SHP77 treated with DMSO at 0.1 percent for 48 hours (cell line): ENCODE measurements at places on chromosomes 2 and 18.

- no peak for DNase-seq
Observed at GRCh38 chr18:11901826-11902438, 6.2 kb downstream of the MPPE1 start.

- no peak for DNase-seq
Observed at GRCh38 chr2:219123356-219124135, 37.1 kb downstream of the NHEJ1 start.

- no peak for DNase-seq
Observed at GRCh38 chr2:171902840-171903420, 8.9 kb upstream of the SLC25A12 start.

- DNase-seq = no peak
Observed at GRCh38 chr18:57961411-57961810, 82.6 kb upstream of the NEDD4L start.

GRCh38 chr2:190718652-190719526 lies 70.0 kb downstream of the NAB1 start:
- no peak for DNase-seq

- no peak for DNase-seq
Observed at GRCh38 chr2:196230061-196230854, 58.9 kb upstream of the STK17B start.

DNA sequence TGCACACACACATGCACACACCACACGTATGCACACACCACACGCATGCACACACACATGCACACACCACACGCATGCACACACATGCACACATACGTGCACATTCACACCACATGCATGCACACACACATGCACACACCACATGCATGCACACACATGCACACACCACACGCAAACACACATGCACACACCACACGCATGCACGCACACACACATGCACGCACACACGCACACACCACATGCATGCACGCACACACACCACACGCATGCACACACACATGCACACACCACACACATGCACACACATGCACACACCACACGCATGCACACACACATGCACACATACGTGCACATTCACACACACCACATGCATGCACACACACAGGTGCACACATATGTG lies 169.8 kb upstream of the SALL3 start:
- DNase-seq = no peak

- DNase-seq = no peak
Observed at GRCh38 chr2:30709516-30709915, 97.7 kb downstream of the CAPN13 start.

DNA sequence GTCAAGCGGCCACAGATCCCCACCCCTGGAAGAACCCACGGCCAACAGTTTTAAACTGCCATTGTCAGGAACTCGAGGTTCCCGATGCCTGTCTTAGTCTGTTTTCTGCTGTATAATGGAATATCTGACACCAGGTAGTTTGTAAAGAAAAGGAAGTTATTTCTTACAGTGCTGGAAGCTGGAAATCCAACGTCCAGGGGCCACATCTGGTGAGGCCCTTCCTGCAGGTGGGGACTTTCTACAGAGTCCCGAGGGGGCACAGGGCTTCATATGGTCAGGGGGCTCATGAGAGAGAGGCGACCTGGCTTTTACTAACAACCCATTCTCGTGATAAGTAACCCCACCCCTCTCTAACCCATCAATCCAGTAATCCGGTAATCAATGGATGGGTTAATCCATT lies 501.6 kb upstream of the MYT1L start:
- no peak for DNase-seq
